ENCODE measurements at places on chromosomes 1 and 21.

DNA sequence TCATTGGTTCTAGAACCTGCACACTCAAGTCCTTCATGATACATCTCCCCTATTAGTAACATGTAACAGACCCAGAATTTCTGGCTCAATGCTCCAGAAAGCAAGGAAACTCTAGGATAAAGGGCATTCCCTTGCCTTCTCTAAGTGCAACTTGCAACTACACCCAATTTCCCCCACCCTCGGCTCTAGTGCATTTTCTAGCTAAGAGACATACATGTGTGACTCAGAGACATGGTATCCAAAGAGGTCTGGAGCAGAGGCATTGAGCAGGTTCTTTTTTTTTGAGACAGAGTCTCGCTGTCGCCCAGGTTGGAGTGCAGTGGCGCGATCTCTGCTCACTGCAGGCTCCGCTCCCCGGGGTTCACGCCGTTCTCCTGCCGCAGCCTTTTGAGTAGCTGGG is 132.9 kb downstream of the ZC3H11B start:
- no peak for DNase-seq

GRCh38 chr1:153773096-153773921 is 1.9 kb upstream of the SLC27A3 start:
- no peak for DNase-seq

DNA sequence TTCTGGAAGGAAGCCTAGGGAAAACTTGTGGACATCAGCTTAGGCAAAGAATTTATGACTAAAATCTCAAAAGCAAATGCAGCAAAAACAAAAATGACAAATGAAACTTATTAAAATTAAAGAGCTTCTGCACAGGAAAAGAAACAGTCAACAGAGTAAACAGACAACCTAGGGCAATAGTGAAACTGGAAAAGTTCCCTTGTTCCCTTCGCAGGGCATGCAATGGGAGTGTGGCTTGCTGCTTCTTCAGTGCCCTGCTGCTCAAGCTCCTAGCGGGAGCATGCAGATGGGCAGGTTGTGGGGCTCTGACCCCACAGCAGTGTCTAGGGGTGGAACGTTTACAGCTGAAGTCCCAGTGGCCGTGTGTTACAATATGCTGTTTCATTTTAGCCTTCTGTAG is 1797.4 kb downstream of the NCAM2 start:
- no peak for DNase-seq

DNA sequence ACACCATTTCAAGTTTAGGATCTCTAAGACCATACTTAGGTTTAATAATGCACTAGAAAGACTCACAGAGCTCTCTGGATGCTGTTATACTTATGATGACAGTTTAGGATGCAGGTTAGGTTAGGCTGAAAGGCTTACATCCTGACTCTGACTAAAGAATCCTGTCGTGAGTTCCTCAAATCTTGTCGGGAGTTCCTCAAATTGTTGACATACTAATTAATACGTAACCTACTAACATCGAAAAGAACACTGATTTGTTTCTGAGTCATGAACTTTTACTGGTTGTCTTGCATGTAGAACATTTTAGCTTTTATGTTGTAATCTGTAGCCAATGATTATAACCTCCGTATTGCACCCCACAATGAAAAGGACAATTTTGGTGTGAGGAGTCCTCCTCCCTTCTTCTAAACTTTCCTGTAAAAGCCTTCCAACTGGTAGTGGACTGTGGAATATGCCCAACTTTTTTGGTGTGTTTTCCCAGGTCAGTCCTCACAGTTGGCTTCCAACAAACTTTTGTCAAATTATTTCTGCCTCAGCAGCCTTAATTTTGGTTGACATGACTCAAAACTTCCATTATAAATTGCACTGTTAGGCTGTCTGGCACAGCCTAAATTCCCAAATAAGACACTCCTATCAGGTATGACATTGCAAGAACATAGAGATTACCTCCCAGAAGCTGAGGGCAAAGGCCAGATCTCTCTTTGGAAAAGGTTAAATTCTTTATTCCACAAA is 107.9 kb upstream of the PALMD start:
- no peak for DNase-seq

DNA sequence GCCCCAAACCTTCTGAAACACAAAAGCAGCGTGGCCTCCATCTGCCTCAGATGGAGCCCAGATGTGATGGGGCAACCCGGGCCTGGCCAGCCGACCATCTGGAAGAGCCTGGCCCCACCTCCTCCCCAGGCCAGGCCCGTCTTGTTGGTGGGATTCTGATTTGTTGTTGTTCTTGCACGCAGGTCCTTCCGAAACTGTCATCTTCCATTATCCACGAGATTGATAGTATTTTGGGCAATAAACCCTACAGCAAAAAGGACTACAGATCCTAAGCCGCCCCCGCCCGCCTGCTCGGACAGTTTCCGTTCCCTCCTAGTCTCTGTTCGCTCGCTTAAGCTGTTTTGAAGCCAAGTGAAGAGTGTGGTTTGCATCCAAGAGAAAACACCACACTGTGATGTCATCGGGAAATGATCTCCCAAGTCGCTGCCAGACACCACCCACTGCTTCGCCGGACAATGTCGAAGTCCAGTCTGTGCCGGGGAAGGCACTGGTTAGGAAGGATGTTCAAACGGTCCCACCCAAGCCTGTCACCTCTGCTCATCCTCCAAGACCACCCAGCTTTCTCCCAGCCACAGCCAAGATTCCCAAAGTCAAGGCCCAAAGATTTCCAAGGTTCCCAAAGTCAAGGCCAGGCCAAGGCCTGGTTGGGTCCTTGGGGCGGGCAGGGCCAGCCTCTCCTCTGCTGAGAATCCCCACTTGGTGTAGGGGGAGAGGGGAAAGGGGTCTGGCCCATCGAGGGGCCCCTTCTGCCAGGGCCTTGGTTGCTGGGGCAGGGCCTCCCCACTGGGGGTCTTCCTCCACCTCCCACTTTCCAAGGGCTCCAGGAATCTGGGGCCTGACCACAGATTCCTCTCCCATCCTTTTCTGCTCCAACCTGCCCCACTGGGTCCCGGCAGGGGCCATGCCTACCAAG is 52.9 kb downstream of the KCNAB2 start:
- peak; percentile 87 for DNase-seq

- no peak for DNase-seq
Measured at GRCh38 chr1:190832511-190832910, 354.8 kb upstream of the BRINP3 start.

- no peak for DNase-seq
Measured at GRCh38 chr1:87583459-87583858, 254.8 kb downstream of the LMO4 start.

GRCh38 chr21:42781150-42781970 is 98.0 kb downstream of the WDR4 start:
- no peak for DNase-seq

GRCh38 chr1:200786788-200787187 is 48.1 kb downstream of the CAMSAP2 start:
- DNase-seq, result no peak

DNA sequence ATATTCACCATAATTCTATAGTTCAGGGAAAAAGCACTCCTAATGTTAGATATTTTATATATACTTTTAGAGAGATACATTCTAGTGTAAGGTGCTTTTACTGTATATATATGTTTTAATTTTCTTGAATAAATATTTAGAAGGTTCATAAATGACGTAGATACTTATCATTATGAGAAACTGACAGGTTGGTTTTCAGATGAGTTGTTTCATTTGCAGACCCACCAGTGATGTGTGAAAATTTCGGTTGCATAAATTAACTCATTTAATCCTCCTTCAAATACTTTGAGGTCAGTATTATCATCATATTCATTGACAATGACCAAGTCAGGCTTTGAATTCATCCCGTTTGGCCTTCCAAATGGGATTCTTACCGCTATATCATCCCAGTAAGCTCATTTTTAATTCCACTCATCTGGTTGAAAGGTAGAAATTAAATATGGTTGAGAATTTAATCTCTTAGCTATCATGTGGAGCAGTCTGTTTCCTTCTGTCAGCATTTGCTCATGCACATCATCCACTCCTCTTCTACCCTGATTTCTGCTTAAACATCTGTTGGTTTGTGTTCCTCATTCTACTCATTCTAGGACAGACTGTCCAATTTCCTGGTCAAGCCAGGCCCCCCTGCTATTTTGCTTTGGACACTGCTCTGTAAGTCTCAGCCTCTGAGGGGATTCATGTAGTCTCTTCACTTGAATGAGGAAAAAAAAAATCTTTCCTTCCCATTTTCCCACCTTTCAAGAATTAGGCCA is 1156.6 kb downstream of the PLA2G4A start:
- no peak for DNase-seq

DNA sequence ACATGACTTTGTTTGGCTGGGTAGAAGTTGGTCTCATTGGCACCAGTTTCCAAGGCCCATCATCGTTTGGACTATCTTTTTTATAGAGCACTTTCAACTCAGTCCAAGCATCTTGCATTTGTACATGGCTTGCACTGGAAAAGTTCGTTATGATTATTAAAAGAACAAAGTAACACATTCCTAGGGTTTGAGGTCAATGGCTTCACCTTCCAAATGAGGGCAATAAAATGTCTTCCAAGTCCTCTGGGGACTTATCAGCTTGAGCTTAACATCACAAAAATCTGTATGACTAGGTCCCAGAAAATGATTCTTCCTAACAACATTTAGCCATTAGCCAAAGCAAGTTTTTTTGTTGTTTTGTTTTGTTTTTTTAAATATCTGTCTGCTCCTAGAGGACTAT is 610.8 kb downstream of the LMO4 start:
- DNase-seq, result no peak

GRCh38 chr1:62181532-62181931 is 13.1 kb upstream of the L1TD1 start:
- no peak for DNase-seq

DNA sequence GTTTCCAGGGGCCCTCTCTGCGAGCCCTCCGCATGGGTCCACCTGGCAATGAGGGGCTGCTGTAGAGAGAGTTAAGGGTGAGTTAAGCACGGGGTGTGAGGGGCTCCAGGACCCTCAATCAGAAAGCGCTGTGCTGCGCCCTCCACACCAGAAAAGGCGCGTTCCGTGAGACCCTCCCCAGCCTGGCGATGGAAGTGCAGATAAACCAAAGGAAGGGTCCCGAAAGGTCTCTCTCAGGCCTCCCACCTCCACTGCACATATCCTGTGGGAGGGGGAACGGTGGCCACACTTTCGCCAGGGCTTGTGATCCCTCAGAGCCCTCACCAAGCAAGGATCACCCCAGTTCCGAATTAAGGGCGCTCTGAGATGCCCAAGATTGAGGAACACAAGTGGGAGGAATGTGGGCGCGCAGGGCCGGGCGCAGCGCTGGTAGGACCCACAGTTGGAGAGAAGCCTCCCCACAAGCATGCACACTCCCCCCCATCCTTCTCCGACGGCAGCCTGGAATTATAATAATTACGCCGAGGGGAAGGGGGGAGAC is 1.1 kb downstream of the WNT3A start:
- DNase-seq, result no peak

DNA sequence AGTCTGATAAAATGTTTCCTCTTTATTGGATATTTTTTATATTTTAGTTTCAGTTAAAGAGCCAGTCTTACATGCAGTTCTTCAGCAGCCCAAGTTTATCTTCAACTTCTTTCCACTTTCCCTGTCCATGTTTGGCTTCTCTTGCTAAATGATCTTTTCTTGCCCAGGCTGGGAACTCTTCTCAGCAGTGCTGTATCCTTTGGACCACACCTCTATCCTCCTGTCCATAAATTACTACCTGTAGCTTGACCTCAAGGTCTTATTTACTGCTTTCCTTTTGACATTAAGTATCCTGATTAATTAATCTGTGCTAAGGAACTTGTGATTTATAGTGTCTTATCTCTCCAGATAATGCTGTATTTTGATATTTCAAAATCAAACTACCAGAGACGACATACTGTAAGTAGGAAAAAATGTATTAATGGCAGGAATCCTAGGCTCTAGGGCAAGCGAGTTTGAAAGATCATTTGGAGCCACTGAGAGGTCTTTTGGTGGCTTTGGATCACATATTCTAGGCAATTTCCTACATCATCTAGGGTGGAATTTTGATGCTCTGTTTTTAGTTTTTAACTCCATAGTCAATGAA is 20.5 kb upstream of the PDC start:
- no peak for DNase-seq

DNA sequence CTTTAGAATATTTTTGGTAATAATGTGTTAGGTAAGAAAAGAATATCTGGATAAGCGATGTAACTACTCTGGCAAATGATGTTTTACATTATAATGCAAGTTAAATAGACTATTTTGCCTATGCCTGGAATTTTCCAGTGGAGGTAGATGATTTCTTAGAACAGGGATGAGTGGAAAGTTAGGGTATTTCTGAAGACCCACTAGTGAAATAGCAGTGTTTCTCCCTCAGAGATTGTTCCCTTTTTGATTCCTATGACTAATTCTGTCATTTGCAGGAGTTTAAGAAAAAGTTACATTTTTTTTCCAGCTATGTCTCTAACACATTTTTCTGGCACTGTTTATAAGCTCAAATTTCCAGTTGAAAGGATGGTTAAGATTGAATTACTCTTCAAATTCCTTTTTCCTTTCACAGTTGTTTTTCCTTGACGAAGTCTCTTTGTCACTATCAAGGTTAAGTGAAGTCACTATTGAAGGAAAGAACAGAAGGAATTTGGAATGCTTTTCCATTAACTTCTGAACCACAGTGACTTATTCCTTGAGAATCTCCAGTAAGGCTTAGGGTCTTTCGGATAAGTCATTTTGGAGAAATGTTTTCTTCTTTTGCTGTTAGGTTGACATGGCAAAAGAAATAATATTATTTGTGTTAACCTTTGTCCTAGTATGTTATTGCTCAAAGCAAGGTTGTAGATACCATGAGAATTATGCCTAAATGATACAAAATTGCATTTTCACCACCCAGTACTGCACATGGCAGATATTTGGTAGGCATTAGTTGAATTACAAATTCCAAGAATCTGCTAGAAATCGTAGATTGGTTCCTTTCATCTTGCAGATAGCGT is 42.9 kb upstream of the ZNF326 start:
- DNase-seq, result no peak

DNA sequence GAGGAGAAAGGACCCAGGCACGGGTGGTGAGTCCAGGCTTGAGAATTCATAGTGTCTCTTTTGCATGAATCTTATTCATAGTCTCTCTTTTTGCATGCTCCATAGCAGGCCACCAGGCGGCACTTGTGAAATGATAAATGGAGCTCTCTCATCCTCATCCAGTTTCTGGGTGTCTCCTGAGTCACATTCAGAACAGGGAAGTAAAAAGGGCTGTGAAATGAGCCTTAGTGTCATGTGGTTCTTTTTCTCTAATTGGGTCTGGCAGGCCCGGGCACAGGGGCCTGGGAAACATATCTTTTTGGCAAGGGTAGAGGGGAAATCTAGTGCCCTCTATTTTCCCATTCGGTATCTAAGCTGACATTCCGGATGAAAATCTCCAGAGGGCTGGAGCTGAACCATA is 19.1 kb upstream of the NCF2 start:
- no peak for DNase-seq

DNA sequence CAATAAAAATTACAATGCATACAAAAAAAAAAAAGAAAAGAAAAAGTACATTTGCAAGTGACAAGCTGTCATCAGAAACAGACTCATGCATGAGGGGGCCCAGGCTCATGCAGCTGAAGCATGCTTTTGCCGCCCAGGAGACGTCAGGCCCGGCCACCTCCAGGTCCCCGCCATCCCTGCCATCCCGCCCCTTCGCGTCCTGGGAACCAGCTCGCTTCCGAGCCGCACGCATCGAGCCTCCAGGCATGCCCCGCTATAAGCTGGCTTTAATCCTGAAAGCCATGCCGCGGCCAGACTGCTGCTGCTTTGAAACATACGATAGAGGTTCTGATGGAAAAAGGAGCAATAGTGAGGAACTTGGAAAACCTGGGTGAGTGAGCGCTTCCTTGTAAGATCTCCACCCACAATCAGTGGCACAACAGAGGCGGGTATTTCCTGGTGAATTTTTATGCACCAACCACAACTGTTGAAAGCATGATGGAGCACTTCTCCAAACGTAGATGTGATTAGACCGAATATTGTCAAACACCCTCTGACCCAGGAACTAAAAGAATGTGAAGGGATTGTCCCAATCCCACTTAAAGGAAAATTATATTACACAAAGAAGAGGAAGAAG is 113.7 kb downstream of the FAF1 start:
- DNase-seq, result no peak

Measured in HFF-Myc (cell line).